ENCODE measurements at places on chromosomes 2 and 18. TPM values are rescaled to one million over a fixed set of nuclear protein-coding genes. Genes with fewer than 3 reads are reported as not detected.

DNA sequence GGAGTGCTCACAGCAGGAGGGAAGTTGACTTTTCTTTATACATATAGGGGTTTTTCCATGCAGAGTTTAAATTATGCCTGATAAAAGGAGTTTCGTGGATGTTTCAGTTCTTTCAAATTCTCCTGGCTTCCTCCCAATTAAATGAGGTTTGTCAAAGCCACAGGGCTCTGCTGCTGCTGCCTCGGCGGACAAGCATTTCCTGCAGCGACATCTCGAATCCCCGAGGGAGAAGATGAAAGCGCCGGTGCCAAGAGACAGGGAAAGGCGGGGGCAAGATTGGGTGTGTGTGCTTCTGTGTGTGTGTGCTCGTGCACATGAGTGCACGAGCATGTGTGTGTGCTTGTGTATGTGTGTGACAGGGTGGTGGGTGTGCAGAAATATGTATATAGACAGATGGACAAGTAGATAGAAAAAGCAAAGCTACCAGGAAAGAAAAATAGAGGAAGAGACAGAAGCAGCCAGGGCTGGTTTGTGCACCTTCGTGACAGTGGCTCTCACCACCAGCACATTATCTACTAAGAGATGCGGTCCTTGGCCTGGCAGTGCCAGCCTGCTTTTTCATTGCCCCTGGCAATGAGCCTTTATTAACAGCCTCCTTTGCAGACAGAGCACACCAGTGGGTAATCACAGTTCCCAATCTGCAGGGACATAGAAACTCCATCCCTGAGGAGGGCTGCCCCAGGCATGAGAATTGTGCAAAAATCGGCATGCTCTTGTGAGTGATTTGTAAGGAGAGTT lies 76.2 kb downstream of the CDK15 start:
- H3K27me3 ChIP-seq, result peaks cover 55% of the 10 kb centered on the region
- H3K36me3 ChIP-seq, result no peaks in the 10 kb centered on the region
- no peak for DNase-seq
- H3K4me3 ChIP-seq, result peak overlapping the region; percentile 42

- no peaks in the 10 kb centered on the region for H3K36me3 ChIP-seq
- no peak overlapping the region for H3K4me3 ChIP-seq
- no peak for DNase-seq
- no peaks in the 10 kb centered on the region for H3K4me1 ChIP-seq
- no peak overlapping the region for H3K27ac ChIP-seq
Observed at GRCh38 chr2:86632672-86633071, 9.0 kb upstream of the RNF103 start.

- DNase-seq, result no peak
- H3K27me3 ChIP-seq, result no peaks in the 10 kb centered on the region
- H3K36me3 ChIP-seq, result peaks cover 71% of the 10 kb centered on the region
- H3K27ac ChIP-seq, result no peak overlapping the region
- H3K4me1 ChIP-seq, result peaks cover 2% of the 10 kb centered on the region
- no peak overlapping the region for H3K4me3 ChIP-seq
Observed at GRCh38 chr2:53907582-53907981, 47.8 kb upstream of the GPR75 start.

GRCh38 chr2:3706892-3707291 lies 3.5 kb downstream of the DCDC2C start:
- no peak for DNase-seq
- no peaks in the 10 kb centered on the region for H3K4me1 ChIP-seq
- H3K36me3 ChIP-seq, result no peaks in the 10 kb centered on the region
- no peak overlapping the region for H3K27ac ChIP-seq

GRCh38 chr2:234808907-234809306 lies 142.9 kb upstream of the SH3BP4 start:
- no peaks in the 10 kb centered on the region for H3K4me1 ChIP-seq
- H3K27ac ChIP-seq, result no peak overlapping the region
- no peaks in the 10 kb centered on the region for H3K36me3 ChIP-seq
- no peak for DNase-seq
- peaks cover 15% of the 10 kb centered on the region for H3K27me3 ChIP-seq

DNA sequence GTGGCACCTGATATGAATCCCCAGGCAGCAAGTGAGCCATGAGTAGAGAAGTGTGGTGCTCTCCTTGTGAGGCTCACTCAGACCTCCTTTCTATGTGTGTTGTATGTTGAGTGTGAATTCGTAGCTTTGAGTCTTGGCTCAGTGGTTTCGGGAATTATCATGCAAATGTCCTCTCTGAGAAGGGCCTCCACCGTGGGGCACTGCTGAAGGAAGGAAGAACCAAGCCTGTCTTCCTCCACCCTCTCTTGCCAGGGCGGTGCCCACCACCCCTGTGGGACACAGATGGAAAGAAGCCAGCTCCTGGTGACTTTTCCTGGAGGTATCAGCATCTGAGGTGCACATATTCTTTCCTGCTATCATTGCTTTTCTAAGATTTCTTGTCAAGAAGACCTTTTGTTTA lies 156.1 kb downstream of the MYT1L start:
- no peaks in the 10 kb centered on the region for H3K36me3 ChIP-seq
- H3K4me1 ChIP-seq, result no peaks in the 10 kb centered on the region
- DNase-seq, result no peak
- H3K27me3 ChIP-seq, result no peaks in the 10 kb centered on the region
- no peak overlapping the region for H3K4me3 ChIP-seq

GRCh38 chr2:30367232-30368070 lies 79.6 kb upstream of the LCLAT1 start:
- no peak overlapping the region for H3K4me3 ChIP-seq
- no peak for DNase-seq
- H3K27me3 ChIP-seq, result peaks cover 2% of the 10 kb centered on the region
- peaks cover 34% of the 10 kb centered on the region for H3K4me1 ChIP-seq
- H3K36me3 ChIP-seq, result no peaks in the 10 kb centered on the region
- H3K27ac ChIP-seq, result no peak overlapping the region

DNA sequence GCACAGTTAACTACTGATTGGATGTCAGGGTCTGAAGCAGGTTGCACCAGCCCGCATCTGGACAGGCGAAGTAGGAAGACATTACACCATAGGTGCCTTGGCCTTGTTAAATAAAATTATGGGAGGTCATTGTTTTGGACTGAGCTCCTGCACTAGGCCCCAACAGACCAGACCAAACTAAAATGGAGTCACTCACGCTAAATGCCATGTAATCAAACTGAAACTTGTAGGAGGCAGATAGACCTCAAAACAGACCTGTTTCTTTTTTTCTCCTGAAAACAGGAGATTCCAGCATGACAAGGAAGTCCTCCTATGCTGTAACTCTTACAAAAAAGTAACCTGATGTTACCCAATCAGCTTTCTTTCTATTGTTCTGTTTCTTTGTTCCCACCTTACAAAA lies 15.5 kb upstream of the NFU1 start:
- peaks cover 3% of the 10 kb centered on the region for H3K4me1 ChIP-seq
- H3K27me3 ChIP-seq, result peaks cover 10% of the 10 kb centered on the region
- H3K4me3 ChIP-seq, result no peak overlapping the region

DNA sequence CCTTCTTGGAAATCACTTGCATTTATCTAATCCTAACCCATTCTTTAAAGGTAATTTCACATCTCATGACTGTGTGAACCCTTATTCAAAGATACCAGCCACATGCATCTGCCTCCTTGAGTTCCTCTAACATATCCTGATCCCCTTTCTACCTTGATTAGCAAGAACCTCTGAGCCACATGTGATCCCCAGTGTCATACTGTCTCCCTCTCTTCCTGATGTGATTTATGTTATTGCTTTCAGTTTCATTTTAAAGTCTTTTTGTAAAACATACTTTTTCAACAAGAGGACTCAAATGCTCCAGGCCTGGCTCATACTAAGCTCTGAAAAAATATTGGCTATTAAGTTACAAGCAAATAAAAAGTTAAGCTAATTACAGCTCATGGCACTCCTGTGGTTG lies 470.1 kb downstream of the DLGAP1 start:
- no peak overlapping the region for H3K27ac ChIP-seq
- H3K27me3 ChIP-seq, result no peaks in the 10 kb centered on the region
- no peak for DNase-seq
- no peaks in the 10 kb centered on the region for H3K36me3 ChIP-seq
- no peak overlapping the region for H3K4me3 ChIP-seq

GRCh38 chr2:138035608-138036217 lies 71.4 kb downstream of the HNMT start:
- H3K4me1 ChIP-seq, result no peaks in the 10 kb centered on the region
- peaks cover 4% of the 10 kb centered on the region for H3K27me3 ChIP-seq
- H3K36me3 ChIP-seq, result no peaks in the 10 kb centered on the region
- no peak overlapping the region for H3K4me3 ChIP-seq
- DNase-seq, result no peak

- peaks cover 15% of the 10 kb centered on the region for H3K4me1 ChIP-seq
Observed at GRCh38 chr2:10493634-10494281, 45.6 kb upstream of the ODC1 start.

GRCh38 chr18:12309683-12310198 lies 1.7 kb downstream of the TUBB6 start:
- peaks cover 13% of the 10 kb centered on the region for H3K27me3 ChIP-seq
- peak overlapping the region; percentile 64 for H3K27ac ChIP-seq
- no peak for DNase-seq
- H3K36me3 ChIP-seq, result peaks cover 18% of the 10 kb centered on the region
- peaks cover 44% of the 10 kb centered on the region for H3K4me1 ChIP-seq

DNA sequence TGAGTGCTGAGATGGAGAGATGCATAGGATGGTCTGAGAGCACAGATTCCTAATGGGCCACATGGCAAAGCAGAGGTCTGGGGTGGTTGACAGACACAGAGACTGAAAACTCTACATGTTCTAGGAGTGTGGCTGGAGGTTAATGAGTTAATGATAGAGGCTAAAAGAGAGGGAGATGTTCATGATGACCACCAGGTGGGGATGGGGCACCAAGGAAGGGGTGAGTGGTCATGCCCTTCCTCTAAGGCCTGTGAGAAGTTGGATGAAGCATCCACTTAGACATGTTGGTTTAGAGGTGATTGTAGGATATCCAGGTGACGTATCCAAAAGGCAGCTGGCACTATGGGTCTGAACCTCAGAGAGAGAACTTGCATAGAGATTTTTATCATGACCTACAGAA lies 102.1 kb downstream of the LRP2 start:
- no peaks in the 10 kb centered on the region for H3K27me3 ChIP-seq
- H3K4me1 ChIP-seq, result no peaks in the 10 kb centered on the region
- DNase-seq, result no peak
- no peak overlapping the region for H3K27ac ChIP-seq
- H3K36me3 ChIP-seq, result no peaks in the 10 kb centered on the region
- H3K4me3 ChIP-seq, result no peak overlapping the region

DNA sequence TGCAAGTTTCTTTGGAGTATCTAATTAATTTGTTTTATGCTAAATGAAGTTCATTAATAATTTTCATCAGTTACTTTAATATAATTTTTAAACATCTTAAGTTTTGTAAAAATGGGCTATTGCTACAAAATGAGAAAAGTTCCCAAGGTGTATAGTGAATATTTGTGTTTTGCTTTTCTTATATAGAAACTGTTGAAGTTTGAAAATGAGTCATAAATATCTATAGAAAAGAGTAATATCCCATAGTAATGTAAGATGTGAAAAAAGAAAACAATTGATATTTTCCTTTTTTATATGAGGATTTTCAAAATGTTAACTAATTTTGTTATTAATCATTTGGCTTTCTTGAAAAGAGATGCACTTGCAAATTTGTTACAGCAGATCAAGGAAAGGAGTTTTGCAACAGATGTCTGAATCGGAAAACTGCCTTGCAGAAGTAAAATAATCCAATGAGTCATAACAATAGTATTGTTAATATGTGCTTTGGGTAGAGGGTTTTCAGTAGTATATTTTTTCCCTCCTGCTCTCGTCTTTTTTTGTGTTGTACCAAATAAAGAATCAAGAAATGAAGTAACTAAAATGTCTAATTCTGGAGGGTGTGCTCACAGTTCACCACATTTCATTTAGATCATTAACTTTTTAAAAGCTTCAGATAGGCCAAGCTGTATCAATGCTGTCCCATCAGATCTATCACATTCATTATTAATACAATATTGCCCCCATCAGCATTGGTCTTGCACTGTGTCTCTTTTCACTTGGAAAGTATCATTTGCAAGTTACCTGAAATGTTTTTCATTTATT lies 15.5 kb downstream of the DUSP19 start:
- no peak overlapping the region for H3K27ac ChIP-seq
- DNase-seq, result no peak
- peaks cover 3% of the 10 kb centered on the region for H3K4me1 ChIP-seq
- H3K36me3 ChIP-seq, result no peaks in the 10 kb centered on the region

DNA sequence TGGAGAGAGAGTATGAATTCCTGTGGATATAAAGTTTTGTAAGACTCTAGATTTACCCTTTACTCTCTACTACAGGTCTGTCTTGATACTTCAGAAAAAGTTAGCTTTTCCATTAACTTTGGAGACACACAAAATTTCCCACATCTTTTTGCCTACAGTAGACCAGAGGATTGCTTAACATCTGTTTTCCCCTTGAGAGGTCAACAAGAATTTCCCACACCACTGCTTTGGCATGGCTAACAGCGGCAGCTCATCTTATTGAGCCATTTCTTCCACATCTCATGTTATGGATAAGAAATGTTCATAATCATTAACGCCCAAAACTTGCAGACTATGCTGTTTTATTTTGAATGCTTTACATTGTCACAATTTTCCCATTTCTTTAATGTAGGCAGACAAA lies 273.6 kb upstream of the RGPD4 start:
- DNase-seq, result no peak
- no peaks in the 10 kb centered on the region for H3K27me3 ChIP-seq
- no peak overlapping the region for H3K4me3 ChIP-seq
- no peak overlapping the region for H3K27ac ChIP-seq
- H3K4me1 ChIP-seq, result no peaks in the 10 kb centered on the region

GRCh38 chr2:184646177-184646576 lies 47.8 kb downstream of the ZNF804A start:
- no peak overlapping the region for H3K4me3 ChIP-seq
- no peaks in the 10 kb centered on the region for H3K27me3 ChIP-seq
- DNase-seq, result no peak
- H3K36me3 ChIP-seq, result no peaks in the 10 kb centered on the region

- no peak overlapping the region for H3K27ac ChIP-seq
- H3K4me1 ChIP-seq, result no peaks in the 10 kb centered on the region
- H3K36me3 ChIP-seq, result no peaks in the 10 kb centered on the region
- H3K4me3 ChIP-seq, result no peak overlapping the region
- H3K27me3 ChIP-seq, result no peaks in the 10 kb centered on the region
- no peak for DNase-seq
Observed at GRCh38 chr18:38256366-38256765, 690.8 kb upstream of the CELF4 start.

The ECEL1 gene
- not detected for total RNA-seq

The SLC38A11 gene
- 2.6 TPM for total RNA-seq

The CDH2 gene
- total RNA-seq, result not detected

The SCYGR4 gene
- total RNA-seq, result not detected

The ASB18 gene
- total RNA-seq, result not detected
